Head of caudate nucleus (tissue), 42 donors: ENCODE measurements at places on chromosomes 3 and 15.

DNA sequence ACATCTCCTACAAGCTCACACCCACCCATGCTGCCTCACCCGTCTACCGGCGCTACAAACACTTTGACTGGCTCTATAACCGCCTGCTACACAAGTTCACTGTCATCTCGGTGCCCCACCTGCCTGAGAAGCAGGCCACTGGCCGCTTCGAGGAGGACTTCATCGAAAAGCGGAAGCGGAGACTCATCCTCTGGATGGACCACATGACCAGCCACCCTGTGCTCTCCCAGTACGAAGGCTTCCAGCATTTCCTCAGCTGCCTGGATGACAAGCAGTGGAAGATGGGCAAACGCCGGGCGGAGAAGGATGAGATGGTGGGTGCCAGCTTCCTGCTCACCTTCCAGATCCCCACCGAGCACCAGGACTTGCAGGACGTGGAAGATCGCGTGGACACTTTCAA is 2.1 kb downstream of the SNX33 start:
- no peak for DNase-seq

- no peak for DNase-seq
These were observed 43.7 kb downstream of the ISL2 start for GRCh38 chr15:76380249-76380648.

GRCh38 chr3:99962703-99963102 is 145.0 kb downstream of the CMSS1 start:
- no peak for DNase-seq

GRCh38 chr15:50358845-50359244 is 3.8 kb upstream of the GABPB1 start:
- no peak for DNase-seq

GRCh38 chr3:68162644-68163043 is 508.2 kb upstream of the SUCLG2 start:
- no peak for DNase-seq

DNA sequence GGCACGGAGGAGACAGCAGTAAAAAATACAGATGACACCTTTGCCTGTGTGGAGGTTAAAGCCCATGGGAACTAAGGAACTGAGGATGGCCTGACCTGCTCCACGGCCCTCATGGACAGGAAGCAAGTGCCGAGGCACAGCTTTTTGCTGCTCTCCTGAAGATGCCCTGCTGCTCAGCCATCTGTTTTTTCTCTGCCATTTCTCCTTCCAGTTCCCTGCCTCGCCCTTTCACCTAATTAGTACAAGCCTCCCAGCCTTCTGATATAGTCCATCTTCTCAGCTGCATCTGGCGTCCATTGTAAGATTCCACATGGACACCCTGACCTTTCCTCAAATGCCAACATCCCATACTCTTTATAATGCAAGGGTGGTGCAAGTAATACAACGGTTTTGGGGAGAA is 11.8 kb upstream of the CXCR6 start:
- no peak for DNase-seq

DNA sequence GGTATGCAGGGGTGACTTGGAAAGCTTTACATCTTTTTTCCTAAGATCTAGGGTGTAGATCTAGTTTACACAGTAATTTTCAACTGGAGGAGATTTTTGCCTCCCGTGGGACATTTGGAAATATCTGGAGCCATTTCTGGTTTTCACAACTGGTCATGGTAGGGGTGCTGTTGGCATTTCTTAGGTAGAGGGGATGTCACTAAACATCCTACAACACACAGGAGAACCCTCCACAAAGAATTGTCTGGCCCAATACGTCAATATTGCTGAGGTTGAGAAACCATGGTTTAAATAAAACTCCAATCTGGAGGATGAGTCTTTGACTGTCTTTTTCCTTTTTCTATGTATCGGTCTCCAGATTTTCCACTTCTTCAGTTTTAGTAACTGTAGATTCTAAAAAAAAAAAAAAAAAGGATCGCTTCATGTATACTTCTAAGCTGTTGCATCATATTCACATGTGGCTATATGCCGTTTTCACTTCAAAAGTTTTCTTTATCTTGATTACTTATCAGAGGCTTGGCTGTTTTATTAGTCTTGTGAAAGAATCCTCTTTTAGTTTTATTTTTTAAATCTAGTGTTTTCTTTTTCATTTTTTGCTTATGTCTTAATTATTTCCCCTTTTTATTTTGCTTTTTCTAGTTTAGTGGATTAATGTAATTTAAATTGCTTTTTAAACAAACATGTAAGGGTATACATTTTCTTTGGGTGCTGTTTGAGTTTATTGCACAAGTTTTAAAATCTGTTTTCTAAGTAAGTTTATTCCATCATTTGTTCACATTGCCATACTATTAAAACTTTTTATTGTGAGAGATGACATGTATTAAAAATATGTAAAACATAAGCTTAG is 21.2 kb downstream of the UBE2Q2 start:
- DNase-seq: no peak

GRCh38 chr15:55235546-55236036 is 38.9 kb upstream of the RSL24D1 start:
- DNase-seq: no peak

GRCh38 chr3:40876009-40876408 is 323.3 kb upstream of the CTNNB1 start:
- no peak for DNase-seq

- DNase-seq: no peak
These were observed 29.3 kb downstream of the PIAS1 start for GRCh38 chr15:68083463-68083862.

- DNase-seq: no peak
These were observed 141.7 kb upstream of the MBNL1 start for GRCh38 chr3:152127058-152127457.

- DNase-seq: peak; percentile 80
These were observed at the start of gene USP13 for GRCh38 chr3:179652447-179653095. USP13 (plus strand) TSS chr3:179653040; CDS start chr3:179653226, 186 bp downstream.

GRCh38 chr3:24420224-24420623 is 74.4 kb downstream of the THRB start:
- DNase-seq: no peak

DNA sequence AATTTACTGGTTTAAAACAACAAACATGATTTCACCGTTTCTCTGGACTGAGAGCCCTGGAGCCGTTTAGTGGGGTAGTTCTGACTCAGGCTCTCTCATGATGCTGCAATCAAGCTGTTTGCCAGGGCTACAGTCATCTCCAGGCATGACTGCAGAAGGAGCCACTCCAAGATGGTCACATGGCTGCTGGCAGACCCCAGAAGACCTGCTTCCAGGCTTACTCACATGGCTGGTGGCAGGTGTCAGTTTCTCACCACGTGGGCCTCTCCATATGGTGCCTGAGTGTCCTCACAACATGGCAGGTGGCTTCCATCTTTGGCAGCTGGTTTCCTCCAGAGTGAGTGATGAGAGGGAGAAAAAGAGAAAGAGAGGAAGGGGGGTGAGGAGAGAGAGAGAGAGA is 378.3 kb upstream of the RGMA start:
- DNase-seq: peak; percentile 55

DNA sequence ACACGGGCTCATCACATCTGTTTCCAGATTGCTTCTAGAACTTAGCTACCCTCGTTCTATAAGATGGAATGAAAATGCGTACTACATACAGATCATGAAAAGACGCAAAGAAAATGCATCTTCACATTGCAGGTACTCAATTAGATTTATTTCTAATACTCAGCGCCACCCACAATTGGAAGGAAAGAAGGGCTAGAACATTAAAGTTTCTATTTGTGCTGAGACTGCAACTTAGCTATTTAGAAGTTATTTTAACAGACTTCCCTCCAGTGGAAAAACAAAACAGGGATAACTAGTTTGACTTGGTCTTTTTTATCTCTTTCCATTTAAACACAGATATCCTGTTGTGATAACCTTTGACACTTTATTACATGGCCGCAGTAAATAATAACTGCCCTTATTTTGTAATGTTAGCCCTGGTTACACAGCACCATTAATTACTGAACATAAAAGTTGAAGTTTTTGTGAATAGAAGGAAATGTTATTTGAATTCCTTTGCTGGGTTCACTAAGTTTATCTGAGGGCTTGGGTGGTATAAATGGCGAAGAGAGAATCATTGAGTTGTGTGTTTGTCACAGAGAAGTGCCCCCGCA is 86.9 kb upstream of the SLC25A26 start:
- no peak for DNase-seq

DNA sequence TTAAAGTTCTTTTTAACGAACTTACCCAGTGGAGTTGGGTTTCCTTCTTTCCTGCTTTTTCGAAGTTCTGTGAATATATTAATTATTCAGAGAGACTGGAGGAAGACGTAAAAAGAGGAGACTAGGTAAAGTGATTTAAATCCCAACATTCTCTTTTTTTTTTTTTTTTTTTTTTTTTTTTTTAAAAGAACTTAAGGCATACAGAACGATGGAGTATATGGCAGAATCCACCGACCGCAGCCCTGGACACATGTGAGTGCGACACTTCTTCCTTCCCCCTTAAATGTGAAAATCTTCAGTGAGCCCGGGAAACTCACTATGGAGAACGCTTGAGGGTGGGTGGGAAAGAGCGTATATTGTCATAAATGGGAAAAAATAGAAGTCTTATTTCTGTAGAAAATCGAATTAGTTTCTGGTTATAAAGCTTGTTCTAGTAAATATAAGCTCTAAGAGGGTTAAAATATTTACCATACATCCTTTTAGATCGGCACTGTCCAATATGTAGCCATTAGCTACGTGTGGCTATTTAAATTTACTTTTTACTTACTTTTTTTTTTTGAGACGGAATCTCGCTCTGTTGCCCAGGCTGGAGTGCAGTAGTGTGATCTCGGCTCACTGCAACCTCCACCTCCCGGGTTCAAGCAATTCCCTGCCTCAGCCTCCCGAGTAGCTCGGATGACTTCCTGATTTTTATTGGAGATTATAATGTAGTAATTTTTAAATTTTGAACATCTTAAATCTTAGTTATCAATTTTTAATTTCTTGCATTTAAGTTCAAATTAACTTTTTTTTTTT is 892 bp downstream of the NMD3 start:
- DNase-seq: no peak

DNA sequence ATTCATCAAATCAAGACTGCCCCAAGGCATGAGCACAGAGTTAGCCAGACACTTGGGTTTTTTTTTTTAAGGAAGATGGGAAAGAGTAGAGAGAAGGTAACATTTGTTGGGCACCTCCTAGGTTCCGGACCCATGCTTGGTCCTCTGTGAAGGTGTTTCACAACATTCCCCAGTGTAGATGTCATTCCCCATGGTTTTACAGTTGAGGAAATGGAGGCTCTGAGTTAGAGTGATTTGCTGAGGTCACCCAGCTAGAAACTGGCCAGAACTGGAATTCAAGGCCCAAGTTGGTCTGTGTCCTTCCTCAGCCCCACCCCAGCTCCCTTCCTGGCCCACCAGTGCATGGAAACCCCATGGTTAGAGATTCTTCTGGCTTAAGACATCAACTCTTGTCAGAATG is 19.9 kb downstream of the WNT7A start:
- DNase-seq: no peak

DNA sequence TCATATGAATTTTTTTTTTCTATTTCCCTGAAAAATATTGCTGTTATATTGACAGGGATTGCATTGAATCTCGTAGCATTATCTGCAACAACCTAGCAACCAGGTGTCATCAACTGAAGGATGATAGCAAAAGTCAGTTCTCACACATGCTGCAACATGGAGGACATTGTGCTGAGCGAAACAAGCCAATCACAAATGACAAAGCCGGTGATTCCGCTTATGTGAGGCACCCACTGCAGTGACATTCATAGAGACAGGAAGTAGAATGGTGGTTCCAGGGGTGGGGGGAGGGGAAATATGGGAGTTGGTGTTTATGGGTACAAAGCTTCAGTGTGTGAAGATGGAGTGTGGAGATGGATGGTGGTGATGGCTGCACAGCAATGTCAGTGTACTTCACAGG is 7.6 kb downstream of the NIPA1 start:
- DNase-seq: no peak

- DNase-seq: no peak
These were observed 6.9 kb upstream of the TNFSF10 start for GRCh38 chr3:172530101-172530561.

GRCh38 chr15:23420806-23421575 is 26.1 kb downstream of the GOLGA6L2 start:
- DNase-seq: no peak

GRCh38 chr15:31402511-31403056 is 75.9 kb downstream of the KLF13 start:
- no peak for DNase-seq

GRCh38 chr3:89000886-89001285 is 106.5 kb upstream of the EPHA3 start:
- no peak for DNase-seq

DNA sequence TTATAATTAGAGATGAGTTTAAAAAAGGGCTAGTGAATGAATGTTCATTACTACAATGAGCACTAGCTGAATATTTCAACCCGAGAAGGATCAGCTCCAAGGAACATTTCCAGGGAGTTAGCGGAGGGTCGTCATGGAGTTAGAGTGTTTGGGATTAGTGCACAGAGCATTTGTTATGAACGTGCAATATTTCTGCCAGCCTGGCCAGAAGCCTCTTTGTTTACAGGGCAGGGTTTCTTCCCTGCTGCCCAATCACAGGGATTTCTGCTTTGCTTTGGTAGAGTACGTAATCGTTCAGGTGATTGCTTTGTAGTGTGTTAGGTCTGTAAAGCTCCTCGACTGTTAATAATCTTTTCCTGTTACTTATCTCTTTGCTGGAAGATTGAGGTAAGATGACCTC is 5.9 kb downstream of the CGNL1 start:
- DNase-seq: no peak

DNA sequence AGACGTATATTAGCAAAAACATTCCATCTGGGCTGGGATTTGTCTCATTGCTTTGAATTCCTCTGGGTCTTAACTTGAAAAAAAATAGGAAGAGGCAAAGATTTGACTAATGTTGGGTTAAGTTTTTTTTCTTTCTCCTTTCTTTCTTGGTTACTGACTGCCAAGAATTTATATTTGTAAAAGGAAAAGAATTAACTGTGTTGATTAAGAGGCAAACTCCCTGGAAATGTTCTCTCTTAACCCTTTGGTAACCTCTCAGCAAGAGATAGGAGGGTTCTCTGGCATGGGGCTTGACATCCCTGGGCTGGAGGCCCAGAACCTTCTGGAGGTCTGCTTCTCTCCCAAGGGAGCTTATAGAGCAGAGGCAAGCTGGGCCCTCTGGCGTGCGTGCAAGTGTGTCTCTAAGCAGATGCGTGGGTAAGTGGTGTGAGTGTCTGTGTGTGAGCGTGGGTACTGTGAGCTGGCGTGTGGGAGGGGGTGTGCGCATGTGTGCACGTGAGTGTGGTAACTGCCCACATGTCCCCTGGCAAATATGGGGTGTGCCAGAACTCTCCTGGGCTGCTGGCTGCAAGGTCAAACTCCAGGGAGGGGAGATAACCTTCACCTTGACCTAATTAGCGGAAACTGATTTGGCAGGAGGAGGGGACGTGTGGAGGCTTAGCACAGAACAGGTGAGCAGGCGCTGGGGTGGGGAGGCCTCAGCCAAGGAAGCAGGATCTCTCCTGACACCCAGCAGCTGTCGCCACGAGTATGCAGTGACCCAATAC is 49.4 kb upstream of the MAGEF1 start:
- DNase-seq: no peak

DNA sequence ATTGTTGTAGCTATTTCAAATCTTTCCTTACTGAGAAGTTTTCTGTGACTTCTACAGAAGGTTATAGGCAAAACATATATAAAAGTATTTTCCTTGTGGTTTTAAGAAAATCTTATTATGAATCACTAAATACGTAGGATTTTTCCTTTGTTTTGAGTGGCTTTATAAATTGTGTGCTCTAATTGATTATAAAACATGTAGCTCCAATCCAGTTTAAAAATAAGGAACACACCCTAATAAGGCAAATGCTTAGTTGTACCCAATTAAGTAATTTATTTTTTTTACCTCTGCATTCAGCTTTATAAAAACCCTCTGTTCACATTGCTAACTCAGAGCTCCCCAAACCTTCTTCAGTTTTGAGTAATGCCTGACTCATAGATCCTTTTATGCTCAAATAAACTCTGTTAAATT is 408.0 kb downstream of the NAALADL2 start:
- DNase-seq: no peak

- DNase-seq: no peak
These were observed 370.4 kb upstream of the CDIN1 start for GRCh38 chr15:36208868-36209582.
